ENCODE measurements at places on chromosomes 12 and 14.

DNA sequence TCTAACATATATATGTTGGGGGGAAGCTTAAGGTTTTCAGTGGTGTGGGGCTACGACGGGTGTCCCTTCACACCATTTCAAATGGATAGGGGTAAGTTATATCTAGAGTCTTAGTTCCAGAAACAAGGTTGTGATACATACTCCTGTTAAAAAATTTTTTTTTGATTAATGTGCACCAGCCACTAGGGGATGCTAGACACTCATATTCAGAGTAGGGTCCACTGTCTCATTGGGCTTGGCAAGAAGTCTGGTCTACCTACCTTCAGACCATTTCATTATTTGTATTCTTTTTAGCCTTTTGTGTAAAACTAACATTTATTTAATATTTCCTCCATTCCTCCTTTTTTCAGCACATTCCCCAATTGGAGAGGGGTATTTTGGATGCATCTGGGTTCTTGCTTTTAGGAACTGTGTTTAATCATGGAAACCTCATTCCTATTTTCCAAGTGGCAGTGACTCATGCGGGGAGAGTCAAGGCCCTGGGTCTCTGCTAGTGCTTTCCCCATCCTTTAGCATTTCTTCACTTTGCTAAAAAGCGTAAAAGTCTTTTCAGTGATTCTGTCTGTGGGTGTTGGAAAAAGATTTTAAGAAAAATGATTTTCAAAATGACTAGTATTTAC, 33.4 kb downstream of the ANO4 start:
- no peak for DNase-seq

DNA sequence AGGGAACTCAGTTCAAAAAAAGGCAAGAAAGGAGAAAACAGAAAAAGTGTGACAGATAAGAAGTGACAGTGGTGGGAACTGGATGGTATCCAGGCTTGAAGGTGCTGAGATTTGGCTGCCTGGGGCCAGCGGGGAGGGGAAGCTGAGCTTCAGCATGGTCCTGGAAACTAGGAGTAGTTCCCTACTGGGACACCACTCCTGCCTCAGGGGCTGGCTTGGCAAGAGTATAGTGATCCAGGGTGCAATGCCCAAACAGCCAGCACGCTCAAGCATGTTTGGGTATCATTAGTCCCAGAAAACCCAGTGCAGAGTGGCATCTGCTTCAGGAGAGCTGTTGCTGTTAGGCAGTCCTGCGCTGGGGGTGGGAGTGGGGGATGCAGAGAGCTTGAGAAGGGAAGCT, 49.5 kb upstream of the KTN1 start:
- no peak for DNase-seq

GRCh38 chr14:32166029-32166428, 35.8 kb upstream of the RNU6-7 start:
- no peak for DNase-seq

DNA sequence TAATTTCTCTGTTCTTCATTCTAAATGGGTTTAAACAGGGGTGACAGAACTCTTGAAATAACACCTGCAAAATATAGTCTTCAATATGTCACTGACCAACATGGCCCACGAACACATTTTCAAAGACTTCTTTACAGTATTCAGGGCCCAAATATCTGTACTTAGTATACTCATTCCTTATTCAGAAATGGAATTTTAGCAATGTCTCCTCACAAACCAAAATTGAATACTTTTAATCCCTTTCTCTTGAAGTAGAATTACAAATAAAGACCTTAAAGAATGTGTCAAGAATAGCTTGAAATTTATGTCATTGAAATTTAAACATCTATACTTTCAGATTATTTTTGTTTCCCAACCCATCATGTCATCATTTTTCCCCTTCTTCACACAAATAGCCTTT, 263.1 kb downstream of the LRIG3 start:
- no peak for DNase-seq

DNA sequence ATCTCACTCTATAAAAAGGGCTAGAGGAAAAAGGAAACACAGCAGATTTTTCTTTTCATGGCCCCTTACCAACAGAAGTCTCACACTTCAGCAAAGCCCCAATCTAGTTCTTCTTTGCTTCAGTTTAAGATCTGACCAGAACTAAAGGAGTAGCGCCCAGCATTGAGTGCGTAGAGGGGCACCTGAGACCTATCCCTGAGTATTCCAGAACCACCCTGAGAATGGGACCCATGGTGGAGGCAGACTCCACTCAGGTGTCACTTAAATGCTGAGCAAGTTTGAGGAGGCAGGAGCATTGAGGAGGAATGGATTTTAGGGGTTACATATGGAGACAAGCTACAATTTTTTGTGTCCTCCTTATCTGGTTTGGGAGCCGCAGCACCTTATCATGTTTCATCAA, 1.8 kb upstream of the HOXC11 start:
- DNase-seq = no peak

DNA sequence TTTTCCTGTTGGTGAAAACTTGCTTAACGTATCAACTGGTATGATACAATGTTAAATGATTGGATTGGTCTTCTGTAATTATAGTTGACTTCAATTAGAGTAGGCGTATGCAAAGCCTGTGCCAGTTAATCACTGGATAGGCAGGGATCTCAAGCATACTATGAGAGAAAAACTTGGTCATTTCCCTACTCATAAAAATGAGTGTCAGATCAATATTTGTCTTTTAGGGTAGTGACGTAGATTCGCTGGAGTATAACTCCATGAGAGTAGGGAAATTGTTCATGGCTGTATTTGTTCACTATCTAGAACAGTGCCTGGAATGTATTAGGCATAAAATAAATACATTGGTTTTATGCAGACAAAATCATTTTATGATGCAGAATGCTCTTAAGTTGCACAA, 28.6 kb downstream of the NAA30 start:
- DNase-seq = no peak

DNA sequence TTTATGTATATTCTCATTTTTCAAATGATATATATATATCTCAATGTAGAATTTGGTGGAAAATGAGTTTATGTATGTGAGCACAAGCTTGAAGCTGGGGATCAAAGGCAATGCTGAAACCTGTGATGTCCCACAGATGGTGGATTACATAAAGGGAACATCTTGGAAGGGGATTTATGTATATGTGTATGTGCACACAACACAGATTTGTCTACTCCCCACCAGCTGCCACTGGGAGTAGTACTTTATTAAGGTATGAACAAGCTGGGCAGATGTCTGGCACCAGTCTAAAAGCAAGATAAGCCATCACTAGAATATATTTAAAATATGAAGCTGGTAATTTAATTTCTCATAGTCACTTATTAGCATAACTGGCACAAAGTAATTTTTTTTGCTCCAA, 895.6 kb downstream of the SLC6A15 start:
- no peak for DNase-seq

GRCh38 chr12:119684711-119685369, 16.9 kb downstream of the PRKAB1 start:
- no peak for DNase-seq

DNA sequence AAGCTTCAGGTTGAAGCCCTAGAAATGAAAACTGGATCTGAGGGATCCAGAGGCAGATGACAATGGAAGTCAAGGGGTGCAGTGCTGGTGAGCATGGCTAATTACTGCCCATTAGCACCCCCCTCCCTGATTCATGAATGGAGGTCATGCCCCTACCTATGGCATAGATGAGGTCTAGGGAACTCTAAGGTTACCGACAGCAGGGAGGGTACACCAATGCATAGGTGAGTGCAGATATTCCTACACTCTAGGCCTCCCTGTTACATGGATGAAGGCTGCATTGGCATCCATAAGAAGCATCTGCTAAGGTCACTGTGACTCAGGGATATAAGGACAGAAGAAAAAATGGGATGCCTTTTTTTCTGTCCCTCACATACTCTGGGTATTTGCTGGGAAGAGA, 147.3 kb downstream of the CCDC59 start:
- DNase-seq = no peak

- no peak for DNase-seq
These were observed 53.6 kb upstream of the CD163 start for GRCh38 chr12:7557227-7557626.

GRCh38 chr12:131047789-131048610, 94.3 kb downstream of the ADGRD1 start:
- no peak for DNase-seq

GRCh38 chr14:104586832-104587620, 7.5 kb downstream of the C14orf180 start:
- no peak for DNase-seq

DNA sequence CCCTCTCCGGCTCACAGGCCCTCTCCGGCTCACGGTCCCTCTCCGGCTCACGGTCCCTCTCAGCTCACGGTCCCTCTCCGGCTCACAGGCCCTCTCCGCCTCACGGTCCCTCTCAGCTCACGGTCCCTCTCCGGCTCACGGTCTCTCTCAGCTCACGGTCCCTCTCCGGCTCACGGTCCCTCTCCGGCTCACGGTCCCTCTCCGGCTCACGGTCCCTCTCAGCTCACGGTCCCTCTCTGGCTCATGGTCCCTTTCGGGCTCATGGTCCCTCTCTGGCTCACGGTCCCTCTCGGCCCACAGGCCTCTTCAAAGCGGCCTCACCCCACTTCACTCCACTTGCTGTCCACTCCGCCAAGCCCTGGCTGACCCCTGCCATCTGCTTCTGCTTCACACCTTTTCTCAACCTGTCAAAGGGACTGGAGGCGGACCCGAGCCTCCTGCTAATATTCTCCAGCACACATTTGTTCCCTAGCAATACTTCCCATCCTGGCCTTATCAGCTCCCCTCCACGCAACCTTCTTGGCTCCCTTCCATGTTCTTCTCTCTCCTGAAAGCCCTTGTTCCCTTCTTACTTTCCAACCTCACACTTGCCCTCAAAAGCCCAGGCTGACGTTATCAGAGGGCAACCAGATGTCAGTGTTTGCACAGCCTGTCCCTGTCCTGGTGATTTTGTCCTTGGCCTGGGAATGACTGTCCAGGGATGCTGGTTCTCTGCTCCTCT, 176.7 kb downstream of the CALM1 start:
- no peak for DNase-seq

DNA sequence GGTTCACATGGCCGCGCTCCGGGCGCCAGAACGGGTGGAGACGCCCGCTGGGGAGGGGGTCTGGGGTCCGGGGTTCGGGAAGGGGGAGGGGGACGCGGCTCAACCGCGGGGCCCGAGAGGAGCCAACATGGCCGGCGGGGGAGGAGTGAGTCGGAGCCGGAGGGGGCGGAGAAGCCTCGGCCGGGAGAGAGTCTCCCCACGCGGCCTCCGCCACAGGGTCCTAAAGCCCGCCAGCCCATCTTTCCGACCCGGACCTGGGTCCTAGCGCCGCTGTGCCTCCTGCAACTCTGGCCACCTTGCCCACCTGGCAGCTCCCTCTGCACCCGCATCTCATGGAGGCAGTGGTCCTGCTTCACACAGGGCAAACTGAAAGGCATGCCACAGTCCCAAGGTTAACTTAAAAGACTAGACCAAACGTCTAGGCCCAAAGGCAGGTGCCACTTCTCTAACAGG, at the start of gene BAZ2A:
TSS of gene BAZ2A (minus strand) at position 147 of the 453 bp plus-strand sequence. CDS start 12,796 bp downstream, outside the sequence.
- no peak for DNase-seq

DNA sequence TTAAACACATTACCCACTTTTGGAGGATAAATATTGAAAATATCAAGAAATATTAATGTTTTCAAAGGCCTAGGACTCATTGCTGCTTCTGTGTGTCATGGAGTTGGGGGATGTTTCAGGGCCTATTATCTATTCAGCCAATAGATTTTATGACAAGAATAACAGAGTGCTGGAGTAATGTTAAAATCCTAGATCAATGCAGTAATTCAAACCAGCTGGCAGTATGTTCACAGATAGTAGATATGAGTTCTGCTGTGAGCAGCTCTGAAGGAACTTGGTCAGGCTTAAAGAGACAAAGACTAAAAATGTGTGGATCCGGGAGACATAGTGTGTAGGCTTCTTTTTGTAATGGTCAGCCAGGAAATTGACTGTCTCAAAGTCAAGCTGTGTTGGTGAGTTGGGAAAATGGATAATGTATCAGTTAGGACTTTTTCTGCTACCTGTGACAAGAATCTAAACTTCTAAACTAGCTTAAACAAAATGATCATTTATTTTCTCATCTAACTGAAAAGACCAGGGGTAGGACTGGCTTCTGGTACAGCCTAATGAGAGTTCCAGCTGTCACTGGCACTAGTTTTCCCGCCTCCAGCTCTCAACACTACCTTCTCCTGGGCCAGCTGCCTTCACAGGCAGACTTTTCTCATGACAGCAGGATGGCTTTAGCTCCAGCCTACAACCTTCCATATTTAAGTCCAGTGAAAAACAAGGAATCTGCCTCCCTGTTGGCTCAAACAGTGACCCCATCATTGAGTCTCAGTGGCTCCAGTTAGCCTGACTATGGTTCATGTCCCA, 16.3 kb upstream of the POLR3B start:
- DNase-seq = no peak

DNA sequence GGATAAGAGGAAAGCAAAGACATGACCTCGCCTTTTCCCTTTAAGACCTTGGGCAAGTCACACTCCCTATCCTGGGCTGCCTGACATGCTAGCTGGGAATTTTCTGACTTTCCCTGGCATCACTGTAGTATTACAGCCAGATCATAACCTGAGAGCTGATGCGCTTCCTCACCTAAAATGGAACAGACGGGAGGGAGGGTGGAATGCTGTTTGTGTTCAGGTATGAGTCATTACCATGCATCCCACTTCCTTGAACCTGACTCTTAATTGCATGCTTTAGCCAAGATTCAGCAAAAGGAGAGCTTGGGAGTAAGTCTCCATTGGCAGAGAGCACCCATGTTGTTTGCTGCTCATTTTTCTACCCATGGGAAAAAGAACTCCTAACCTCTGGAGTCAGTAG, 156.5 kb downstream of the KCNK10 start:
- no peak for DNase-seq

DNA sequence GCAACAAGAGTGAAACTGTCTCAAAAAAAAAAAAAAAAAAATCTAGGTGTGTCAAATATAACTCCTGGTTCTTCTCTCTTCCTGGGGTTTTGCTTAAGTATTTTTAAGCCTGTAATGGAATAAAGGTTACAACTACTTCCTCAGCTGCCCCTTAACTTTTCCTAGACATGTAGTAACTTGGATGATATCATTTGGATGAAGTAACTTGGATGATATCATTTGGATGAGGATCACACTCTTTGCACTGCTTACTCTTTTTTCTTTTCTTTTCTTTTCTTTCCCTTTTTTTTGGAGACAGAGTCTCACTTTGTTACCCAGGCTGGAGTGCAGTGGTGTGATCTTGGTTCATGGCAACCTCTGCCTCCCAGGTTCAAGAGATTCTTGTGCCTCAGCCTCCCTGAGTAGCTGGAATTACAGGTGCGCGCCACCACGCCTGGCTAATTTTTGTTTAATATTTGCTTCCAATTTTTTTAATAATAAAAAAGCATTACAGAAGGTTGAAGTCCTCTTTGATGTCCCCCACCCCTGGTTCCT, 775 bp upstream of the FAM186A start:
- no peak for DNase-seq

GRCh38 chr12:34406228-34406995, 384.1 kb downstream of the ALG10 start:
- no peak for DNase-seq

- DNase-seq = no peak
These were observed 30.7 kb upstream of the BCL7A start for GRCh38 chr12:121990692-121991603.

GRCh38 chr14:96197163-96197852, 7.3 kb upstream of the BDKRB2 start:
- no peak for DNase-seq

GRCh38 chr12:24307716-24308335, 358.4 kb upstream of the SOX5 start:
- DNase-seq = no peak
